Right renal pelvis (tissue), 4 donors: ENCODE measurements at places on chromosomes 12 and 14.

GRCh38 chr12:18340786-18341185 lies 79.5 kb downstream of the PIK3C2G start:
- DNase-seq = no peak

GRCh38 chr12:52517005-52517835 lies 3.0 kb downstream of the KRT5 start:
- DNase-seq = no peak

- no peak for DNase-seq
These were observed 37.8 kb downstream of the PHETA1 start for GRCh38 chr12:111330800-111331752.

DNA sequence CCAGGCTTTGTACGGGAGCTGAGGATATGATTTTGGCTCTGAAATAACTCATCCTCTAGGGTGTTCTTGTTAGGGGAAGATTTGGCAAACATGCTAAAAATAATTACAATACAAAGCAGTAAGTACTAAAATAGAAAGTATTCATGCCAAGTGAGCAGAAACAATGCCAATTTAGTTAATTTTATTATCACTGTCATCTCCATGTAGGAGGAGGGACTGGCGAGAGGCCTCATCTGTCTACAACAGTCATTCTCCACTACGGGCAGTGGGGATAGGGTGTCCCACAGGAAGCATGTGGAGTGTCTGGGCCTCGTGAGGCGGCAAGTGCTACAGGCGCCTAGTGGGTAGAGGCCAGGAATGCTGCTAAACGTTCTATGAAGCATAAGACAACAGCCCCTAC lies 3.3 kb downstream of the ISM2 start:
- no peak for DNase-seq

DNA sequence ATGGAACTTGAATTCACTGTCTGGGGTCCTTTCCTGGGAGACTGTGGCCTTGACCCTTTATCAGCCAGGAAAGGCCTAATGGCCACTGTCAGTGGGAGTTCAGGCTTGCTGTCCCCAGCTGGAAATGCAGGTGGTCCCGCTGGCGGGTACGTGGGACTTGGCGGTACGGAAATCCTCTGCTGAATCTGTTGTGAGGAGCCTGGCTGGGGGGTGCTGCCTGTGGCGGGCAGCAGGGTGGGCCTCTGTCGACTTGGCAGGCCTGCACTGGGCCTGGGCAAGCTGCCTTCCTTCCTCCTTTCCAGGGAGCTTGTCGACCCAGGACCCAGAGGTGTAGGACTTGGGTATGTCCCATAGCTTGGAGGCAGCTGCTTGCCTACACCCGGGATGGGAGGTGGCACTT lies 26.3 kb downstream of the ZFYVE21 start:
- no peak for DNase-seq

GRCh38 chr12:120365675-120366340 lies 3.2 kb downstream of the MSI1 start:
- DNase-seq = no peak

GRCh38 chr12:124917135-124917840 lies 2.8 kb upstream of the UBC start:
- peak; percentile 96 for DNase-seq

DNA sequence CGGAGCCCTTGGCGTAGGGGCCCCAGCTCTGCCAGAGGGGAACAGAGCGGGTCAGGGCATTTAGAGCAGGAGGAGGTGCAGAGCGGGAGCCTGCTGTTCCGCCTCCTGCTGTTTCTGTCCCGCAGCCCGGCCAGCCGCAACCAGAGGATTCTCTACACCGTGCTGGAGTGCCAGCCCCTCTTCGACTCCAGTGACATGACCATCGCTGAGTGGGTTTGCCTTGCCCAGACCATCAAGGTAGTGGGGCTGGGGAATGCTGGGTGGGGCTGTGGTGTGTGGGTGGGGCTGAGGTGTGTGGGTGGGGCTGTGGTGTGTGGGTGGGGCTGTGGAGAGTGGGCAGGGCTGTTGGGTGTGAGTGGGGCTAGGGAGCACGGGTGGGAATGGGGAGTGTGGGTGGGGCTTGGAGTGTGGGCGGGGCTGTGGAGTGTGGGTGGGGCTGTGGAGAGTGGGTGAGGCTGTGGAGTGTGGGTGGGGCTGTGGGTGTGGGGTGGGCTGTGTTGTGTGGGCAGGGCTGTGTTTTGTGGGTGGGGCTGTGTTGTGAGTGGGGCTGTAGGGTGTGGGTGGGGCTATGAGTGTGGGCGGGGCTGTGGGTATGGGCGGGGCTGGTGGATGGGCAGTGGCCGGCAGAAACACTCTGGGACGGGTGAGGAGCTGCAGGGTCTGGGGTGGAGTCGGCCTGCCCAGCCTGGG lies 8.0 kb downstream of the ASPG start:
- DNase-seq = no peak

- no peak for DNase-seq
These were observed 8.3 kb downstream of the OR10AD1 start for GRCh38 chr12:48194799-48195201.

GRCh38 chr12:103144278-103144677 lies 186.8 kb downstream of the ASCL1 start:
- no peak for DNase-seq

GRCh38 chr12:45779936-45780335 lies 50.4 kb downstream of the ARID2 start:
- no peak for DNase-seq

DNA sequence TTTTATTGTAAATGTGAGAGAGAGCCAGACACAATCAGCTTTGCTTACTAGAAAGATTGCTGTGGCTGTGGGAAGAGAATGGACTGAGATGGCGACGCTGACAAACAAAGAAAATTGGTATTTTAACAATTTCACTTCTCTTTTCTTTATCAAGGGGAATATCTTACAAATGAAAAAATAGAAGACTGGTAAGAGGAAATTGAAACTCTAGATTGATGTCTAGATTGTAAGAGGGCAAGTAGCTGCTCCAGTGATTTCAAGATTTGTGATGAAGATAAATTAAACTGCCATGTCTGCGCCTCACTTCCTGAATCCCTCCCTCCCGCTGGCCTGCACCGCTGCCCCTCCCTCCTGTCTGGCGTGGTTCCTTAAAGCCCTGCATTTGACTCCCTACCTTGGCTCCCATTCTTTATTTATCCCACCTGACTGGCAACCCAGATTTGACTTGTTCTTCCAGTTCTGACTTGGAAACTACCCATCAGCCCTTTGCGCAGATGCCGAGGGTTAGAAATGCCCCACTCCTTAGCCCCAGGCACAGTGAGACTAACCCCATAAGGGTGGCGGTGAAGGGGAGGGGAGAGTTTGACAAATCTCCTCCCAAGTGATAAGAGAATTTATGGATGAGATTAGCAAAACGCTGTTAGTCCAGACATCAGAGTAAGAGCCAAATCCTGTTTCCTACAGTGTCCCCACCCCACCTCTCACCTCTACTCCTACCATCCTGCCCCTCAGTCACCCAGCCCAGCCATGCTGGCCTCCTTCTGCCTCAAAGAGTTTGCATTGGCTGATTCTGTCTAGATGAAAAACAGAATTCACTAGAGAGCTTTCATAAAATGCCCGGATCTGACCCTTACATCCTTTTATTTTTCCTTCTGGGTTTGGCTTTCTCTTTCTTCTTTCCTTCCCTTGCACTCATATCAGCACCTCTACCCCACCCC lies 125.3 kb upstream of the ATF7IP start:
- DNase-seq = no peak

GRCh38 chr12:30847259-30847658 lies 79.3 kb upstream of the TSPAN11 start:
- DNase-seq = no peak

GRCh38 chr12:93363841-93364297 lies 13.9 kb upstream of the NUDT4 start:
- no peak for DNase-seq

DNA sequence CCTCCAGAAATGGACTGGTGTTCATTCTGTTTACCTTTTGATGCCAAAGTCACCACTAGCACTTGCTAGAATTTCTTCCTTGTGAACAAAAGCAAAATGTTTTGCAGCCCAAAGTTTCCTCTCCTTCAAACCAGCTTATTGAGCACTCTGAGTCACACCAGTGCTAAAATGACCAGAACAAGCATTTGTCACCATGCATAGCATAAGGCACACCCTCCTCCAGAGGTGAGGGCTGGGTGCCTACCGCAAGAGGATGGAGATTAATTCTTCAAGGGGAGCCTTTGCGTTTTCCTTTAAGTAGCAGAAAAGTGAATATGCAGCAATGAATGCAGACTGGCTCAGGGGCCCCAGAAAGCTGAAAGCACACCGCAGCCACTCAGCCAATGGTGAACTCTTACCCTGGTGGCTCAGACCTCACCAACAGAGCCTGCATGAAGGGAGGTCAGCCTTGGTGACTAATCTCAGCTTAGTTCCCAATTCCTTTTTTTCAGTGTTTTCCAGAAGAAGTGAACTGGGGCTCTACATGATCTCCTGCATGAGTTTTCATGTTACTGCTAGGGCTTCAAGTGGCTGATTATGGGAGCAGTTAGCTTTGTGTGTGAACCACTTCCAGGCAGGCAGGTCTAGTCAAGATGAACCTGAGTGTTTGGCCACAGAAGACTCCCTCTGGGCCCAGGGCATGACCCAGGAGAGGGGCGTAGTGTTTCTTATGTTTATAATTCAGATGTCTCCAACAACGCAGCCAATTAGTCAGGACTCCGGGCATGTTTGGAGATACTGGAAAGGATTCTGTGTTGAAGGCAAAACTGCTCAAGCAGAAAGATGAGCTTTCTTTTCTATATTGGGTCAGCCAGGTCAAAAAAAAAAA lies 96.3 kb downstream of the PAX9 start:
- no peak for DNase-seq

DNA sequence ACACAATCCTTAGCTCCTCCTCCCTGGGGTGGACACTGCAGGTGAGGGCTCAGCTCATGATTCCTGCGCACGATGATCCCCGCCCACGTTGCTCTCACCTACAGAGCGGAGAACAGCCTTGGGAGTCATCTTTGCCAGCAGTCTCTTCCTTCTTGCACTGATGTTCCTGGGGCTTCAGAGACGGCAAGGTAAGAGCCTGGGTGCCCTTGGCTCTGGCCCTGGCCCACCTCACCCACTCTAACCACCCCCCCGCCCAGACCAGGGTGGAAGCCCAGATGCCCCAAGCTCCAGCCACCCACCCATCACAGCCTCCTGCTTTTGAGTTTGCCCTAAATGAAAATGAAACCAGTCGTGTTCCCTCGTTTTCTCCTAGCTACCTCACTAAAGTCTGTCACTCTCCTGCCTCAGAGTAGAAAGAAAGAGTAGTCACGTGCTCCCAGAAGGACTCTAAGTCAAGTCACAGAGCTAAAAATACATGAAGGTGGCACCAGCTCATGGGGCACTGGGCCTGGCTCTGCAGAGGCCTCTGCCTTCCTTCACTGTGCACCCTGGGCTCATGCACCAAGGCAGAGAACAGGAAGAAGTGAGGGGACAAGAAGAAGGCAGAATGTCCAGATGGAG lies 9.0 kb downstream of the TAPBPL start:
- no peak for DNase-seq

GRCh38 chr12:104175726-104176247 lies 37.8 kb upstream of the NFYB start:
- DNase-seq = no peak

DNA sequence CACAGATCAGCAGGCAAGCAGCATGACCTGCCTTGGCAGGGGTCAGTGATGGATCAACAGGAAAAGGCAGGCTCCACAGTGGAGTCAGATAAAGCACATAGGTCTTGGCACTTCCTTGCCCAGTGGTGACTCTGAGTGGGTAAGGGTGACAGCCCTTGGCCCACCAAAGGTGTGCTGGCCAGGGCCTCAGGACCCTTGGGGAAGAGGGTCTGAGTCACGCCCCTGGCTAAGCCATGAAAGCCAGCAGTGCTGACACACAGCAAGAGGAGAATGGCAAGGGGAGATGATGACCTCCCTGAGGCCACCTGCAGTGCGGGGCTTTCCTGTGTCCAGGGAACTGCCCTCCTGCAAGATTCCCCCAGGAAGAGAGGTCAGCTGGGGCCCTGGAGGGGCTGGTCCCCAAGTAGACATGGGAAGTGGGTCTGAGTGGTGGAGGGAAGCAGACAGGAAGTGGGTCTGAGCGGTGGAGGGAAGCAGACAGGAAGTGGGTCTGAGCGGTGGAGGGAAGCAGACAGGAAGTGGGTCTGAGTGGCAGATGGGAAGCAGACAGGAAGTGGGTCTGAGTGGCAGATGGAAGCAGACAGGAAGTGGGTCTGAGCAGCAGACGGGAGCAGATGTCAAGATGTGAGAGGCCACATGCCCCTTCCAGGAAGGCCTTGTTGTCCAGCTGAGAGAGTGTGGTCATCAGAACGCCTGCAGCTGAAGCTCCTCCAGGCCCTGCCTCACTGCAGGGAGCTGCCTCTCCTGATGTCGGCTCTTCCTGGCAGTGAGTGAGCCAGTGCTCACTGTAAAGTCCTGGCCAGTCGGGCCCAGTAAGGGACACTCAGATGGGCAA lies 34.8 kb downstream of the DIO3 start:
- no peak for DNase-seq

- DNase-seq = no peak
These were observed 27.4 kb upstream of the GUCY2C start for GRCh38 chr12:14723763-14724162.

DNA sequence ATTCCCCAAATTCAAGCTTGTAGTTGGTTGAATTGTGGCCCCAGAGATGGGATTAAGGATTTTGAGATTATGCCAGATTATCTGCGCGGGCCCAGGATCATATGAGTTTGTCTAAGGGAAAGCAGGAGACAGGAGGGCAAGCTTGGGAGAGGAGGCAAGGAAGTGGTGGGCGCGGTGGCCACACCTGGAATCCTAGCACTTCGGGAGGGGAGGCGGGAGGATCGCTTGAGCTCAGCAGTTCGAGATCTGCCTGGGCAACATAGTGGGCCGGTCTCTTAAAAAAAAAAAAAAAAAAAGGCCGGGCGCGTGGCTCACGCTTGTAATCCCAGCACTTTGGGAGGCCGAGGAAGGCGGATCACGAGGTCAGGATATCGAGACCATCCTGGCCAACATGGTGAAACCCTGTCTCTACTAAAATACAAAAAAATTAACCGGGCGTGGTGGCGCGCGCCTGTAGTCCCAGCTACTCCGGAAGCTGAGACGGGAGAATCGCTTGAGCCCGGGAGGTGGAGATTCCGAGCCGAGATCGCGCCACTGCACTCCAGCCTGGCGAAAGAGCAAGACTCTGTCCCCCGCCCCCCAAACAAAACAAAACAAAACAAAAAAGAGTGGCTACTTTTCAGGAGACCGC lies 881 bp upstream of the PUS1 start:
- no peak for DNase-seq

GRCh38 chr12:24948420-24948756 lies 513 bp downstream of the BCAT1 start:
- DNase-seq = peak; percentile 28

DNA sequence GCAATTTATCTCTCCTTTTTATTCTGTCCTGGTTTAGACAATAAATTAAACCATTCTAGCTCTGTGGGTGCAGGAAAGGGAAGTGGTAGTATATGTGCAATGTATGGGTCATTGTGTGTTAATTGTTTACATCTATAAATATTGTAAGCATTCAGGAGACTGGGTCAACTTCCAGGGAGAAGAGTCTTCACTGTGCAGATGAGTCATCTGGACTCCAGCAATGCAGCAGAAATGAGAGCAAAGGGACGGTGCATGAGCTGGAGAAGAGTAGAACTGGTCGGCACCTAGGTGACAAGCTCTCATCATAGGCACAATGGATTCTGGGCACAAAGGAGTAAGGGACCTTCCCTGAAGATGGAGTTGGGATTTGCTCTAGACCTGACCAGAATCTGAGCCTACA lies 211.1 kb upstream of the DAAM1 start:
- DNase-seq = no peak
